EH (cell line): ENCODE measurements at places on chromosomes 16 and 17.

DNA sequence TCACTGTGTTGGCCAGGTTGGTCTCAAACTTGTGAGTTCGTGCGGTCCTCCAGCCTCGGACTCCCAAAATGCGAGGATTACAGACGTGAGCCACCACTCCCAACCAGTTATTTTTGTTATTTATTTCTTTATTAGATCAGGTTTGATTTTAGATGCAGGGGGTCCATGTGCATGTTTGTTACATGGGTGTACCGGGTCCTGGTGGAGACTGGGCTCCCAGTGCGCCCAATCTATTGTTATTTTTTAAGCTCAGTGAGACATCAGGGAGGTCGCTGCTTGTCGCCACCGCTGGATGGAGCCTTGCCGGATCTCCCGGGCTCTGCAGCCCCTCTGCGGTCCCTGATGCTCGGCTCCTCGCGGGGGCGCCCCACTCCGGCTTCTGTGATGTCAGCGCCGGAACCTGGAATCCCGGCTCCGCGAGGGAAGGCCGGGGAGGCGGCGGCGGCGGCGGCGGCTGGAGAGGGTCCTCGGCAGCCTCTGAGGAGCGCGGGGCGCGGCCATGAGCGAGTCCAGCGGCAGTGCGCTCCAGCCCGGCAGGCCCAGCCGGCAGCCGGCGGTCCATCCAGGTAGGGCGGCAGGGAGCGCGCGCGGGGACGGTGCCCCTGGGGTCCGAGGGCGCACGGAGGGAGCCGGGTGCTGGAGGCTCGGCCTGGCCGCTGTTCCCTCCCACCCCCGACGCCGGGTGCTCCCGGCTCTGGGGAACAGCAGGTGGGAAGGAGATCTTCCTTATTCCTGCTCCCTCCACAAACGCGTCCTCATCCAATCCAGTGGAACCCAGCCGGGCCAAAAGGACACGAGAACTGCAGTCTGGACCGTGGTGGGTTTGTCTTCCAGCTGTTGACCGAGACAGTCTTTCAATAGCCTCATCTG, at the start of gene TMC7:
TMC7 (plus strand) TSS at position 370 of the 870 bp plus-strand sequence; CDS start at position 500, 130 bp downstream.
- peak; percentile 86 for DNase-seq

DNA sequence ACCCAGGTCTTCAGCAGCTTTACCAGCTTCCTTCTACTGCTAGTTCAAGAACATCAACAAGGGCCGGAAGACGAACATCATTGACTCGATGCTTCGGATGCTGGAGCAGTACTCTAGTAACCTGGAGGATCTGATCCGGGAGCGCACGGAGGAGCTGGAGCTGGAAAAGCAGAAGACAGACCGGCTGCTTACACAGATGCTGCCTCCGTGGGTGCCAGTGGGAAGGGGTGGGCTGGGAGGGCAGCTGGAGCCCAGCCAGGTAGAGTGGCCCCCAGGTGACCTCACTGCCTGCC, 12.1 kb downstream of the GUCY2D start:
- DNase-seq: no peak

- DNase-seq: peak; percentile 43
These were observed 85.0 kb downstream of the SNX29 start for GRCh38 chr16:12061336-12062055.

DNA sequence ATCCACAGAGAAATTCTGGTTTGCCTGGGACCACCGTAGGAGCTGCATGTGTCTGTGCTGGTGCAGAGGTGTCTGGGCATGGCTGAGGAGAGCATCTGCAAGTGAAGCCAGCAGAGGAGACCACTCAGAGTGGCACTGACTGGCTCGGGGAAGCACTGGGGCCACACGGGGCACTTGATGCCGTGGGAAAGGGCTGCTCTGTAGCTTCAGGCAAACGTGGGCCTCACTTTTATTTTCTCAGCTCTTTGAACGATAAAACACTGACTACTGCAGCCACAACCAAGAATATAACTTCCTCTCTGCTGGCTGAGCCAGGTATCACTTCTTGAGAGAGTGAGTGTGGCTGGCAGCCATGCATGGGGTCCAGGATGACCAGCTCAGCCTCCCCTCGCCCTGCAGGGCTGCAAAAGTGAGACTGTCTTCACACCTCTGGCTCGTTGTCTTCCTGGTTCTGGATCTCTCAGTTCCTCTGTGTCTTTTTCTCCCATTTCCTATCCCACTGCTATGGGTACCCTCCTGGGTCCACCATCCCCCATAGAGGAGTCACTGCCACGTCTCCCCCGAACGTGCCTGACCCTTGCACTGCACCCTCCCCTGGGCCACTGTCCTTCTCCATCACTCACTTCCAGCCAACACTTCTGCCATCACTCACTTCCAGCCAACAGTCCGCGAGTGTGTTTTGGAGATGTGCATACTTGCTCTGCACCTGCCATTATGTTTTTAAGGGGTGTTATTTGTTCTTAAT, 201.4 kb upstream of the CHMP6 start:
- peak; percentile 17 for DNase-seq

- DNase-seq: peak; percentile 59
These were observed 215.1 kb downstream of the CCDC182 start for GRCh38 chr17:57530026-57530425.

DNA sequence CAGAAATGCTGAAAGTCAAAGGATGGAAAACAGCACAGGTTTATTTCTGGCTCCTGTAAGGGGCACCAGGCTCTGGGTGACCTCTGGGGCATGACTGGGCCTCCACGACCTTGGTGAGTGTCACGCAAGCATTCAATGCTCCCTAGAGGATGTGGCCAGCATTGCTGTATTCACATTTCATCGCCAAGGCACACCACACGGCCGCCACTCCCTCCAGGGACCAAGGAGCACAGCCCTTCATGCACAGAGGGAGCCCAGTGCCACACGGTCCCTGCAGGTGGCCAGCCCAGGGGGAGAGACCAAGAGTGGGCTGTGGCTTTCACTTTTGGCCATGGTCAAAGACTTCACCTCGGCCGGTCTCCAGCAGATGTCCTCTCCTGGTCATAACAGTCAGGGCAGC, 137.4 kb upstream of the TNRC6C start:
- no peak for DNase-seq

GRCh38 chr16:57628008-57628781, at the start of gene ADGRG1:
ADGRG1 (plus strand) TSS chr16:57628630; CDS start chr16:57650288, 21,658 bp downstream.
- peak; percentile 97 for DNase-seq

GRCh38 chr16:78117391-78117790, 17.9 kb downstream of the WWOX start:
- no peak for DNase-seq

- DNase-seq: peak; percentile 82
These were observed 5.8 kb upstream of the RARA start for GRCh38 chr17:40303009-40303657.

DNA sequence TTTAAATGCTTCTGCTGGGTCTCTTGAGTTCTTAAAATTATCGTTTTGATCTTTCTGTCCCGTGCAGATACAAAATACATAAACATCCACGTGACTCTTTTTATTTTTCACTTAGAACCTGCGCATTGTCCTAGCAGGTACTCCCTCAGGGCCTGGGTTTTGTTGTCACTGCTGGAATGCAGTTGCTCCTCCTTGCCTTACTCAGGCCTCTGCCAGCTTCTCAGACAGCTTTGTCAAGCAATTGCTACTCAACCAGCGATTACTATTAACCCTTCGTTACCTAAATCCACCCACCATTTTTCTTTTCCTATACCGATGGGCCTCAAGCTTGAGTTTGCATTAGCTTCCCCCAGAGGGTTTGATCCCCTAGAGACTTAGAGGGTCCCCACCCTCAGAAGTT, 405.9 kb upstream of the RBFOX1 start:
- DNase-seq: no peak

DNA sequence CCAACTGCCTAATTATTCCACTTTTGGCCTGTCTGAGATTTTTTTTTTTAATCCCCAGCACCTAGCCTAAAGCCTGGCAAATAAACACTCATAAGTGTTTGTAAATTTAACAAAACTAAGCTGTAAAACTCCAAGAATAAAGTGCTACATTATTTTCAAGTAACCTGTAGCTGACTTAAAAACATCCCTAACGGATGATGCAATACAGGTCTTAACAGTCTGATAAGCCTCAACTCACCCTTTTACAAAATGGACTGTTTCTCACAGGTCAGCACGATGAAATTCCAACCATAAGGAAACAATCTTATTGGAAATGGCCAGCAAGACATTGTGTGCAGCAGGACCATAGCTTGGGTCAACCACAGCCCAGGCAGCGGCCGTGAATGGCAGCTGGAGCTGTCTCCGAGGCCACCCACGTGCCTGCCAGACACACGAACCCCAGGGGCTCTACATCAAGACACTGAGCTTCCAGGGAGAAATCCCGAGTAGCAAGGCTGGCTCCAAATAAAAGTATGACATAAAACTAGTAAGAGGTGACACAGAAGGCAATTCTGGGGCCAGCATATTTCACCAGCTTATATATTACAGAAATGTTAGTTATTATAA, 58.9 kb downstream of the NDEL1 start:
- DNase-seq: no peak

- peak; percentile 58 for DNase-seq
These were observed 411.4 kb upstream of the SOX9 start for GRCh38 chr17:71709271-71709890.

DNA sequence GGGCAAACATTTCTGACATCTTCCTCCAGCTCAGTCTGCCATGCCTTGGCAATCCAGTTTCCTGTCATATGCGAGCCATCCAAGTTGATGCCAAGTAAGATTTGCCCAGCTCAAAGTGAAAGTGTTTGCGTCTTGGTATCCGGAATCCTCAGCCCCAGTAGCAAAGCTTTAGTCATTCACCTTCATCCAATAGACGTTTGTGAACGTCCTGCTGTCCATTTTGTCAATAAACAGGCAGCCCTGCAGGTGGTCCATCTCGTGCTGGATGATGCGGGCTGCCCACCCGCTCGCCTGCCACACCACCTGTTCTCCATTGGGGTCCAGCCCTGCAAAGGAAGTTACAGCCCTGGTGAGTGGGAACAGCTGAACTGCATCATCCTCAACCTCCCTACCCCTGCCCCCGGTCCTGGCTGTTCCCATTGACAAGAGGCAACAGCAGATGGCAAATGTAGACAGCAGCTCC, 1.5 kb downstream of the PDF start:
- peak; percentile 60 for DNase-seq

- DNase-seq: peak; percentile 40
These were observed 19.5 kb downstream of the PMM2 start for GRCh38 chr16:8816967-8817655.

DNA sequence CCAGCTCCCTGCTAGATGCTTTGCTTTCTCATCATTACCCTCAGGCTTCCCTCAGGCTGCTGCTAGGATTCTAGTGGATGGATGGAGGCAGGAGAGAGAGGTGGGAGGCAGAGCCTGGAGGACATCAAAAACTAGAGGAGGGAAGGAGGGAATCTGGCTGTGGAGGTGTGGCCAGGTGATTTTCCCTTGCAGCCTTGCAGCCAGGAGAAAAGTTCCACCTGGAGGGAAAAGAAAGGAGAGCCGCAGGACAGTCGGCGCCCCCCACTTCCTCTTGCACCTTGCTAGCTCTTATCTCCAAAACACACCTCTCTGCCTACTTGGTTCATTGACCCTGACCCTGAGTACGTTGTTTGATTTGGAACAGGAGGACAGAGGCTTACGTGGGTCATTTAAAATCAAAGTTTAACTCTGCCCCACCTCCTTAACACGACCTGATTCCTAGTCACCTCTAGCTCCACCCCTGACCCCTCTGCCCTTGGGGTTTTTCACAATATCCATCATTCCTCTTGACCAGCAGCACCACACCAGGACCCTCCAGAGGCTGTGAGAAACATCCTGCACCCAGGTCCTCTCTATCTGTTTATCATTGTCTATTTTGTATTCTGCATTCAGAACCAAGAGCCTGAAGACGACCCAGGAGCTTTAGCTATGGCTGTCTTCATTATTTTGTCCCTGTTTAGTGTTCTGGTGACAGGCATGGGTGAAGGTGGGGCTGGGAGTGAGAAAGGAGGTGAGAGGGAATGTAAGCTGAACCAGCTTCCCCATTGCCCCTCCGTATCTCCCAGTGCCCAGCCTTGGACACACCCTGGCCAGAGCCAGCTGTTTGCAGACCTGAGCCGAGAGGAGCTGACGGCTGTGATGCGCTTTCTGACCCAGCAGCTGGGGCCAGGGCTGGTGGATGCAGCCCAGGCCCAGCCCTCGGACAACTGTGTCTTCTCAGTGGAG, 15.9 kb downstream of the AOC3 start:
- DNase-seq: no peak

DNA sequence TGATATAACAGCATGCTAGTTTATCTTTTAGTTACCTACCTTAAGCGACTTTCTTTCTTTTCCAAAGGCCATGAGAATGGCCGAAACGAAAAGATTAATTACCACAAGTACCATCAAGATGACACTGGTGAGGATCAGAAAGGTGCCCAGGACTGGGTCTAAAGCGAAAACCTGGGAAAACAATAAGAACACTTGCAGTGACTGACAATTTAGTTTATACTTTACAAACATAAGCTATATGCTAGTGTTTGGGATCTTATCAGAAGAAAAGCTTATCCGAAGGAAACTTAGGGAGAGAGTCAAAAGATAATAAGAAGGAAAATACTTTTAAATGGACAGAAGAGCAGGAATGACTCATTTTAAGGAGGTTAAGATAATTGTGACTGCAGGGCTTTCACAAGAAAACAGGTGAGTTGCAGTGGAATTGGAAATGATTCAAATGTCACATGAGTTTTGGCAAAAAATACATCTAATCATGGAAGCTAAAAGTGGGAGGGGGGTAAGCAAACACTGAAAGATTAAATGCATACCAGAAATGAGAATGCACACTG, 34.8 kb downstream of the IST1 start:
- no peak for DNase-seq

DNA sequence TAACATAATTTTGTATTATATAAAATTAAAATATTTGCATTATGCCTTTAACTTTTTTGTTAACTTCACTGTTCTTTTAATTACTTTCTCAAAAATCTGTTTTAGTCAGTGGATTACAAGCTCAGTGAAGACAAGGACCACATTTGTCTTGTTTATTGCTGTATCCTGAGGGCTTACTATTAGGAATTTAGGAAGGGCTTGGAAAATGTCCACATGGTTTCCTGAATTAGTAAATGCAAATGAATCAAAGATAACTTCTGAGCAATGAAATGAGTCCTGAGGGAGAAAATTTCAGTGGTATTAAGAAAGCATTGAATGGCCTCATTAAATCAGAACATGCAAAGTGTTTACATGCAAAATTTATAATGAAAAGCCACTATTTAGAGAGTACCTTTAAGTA, 1293.2 kb upstream of the GOT2 start:
- DNase-seq: no peak

GRCh38 chr17:76631821-76632565, 11.6 kb downstream of the ST6GALNAC1 start:
- DNase-seq: no peak

GRCh38 chr16:55944377-55944802, 69.2 kb upstream of the CES5A start:
- peak; percentile 68 for DNase-seq

DNA sequence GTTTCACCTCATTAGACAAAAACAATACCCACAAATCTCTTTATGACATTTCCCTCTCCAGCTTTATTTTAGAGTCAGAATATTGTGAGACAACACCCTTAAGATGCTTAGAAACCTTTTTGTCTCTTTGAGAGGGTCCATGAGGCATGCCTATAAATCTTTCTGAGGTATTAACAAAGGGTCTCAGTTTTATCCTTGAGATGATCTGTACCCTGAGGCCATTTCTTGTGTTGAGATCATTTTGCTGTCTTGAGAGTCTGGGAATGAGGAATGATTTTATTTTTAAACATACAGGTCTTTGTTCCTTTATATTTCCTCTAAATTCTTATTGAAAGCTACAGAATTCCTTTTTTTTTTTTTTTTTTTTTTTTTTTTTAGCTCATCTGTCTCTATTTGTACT, 179.7 kb upstream of the HS3ST4 start:
- DNase-seq: no peak
